GM10248 (cell line): ENCODE measurements at places on chromosomes 16 and 17.

DNA sequence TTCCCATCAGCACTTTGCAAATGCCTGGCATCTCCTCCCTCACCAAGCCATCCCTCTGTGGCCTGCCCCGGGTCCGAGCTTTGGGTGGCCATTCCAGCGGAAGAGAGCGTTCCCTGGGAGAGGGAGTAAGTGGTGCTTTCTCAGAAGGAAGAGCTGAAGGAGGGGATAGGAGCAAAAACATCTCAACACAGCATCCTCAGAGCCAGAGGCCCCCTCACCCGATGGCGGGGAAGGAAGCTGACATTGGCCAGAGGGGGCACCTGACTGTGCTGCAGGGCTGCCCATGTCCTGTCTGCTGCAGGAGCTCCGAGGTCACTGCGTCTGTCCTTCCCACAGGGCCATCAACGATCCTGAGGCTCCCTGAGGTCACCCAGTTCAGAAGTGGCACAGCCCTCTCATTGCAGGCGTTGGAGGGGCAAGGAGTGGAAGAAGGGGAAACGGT, 427 bp upstream of the TLCD3B start:
- no peak for DNase-seq

DNA sequence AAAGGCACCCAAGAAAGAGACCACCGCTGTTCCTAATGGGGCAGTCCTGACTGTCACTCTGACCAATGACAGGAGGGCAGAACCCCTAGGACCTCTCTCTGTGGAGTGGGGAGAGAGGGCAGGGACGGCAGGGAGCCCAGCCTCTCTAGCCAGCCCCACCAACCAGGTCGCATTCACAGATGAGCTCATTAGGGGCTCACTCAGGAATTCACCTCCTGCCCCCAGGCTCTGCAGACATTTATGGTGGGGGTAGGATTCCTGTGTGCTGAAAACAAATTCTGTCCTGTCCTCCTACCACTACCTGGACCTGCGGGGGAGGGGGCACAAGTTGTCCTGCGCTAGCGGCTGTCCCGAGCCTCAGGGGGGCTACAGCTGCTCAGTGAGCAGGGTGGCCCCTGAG, 27.7 kb upstream of the GPRC5C start:
- DNase-seq: no peak

DNA sequence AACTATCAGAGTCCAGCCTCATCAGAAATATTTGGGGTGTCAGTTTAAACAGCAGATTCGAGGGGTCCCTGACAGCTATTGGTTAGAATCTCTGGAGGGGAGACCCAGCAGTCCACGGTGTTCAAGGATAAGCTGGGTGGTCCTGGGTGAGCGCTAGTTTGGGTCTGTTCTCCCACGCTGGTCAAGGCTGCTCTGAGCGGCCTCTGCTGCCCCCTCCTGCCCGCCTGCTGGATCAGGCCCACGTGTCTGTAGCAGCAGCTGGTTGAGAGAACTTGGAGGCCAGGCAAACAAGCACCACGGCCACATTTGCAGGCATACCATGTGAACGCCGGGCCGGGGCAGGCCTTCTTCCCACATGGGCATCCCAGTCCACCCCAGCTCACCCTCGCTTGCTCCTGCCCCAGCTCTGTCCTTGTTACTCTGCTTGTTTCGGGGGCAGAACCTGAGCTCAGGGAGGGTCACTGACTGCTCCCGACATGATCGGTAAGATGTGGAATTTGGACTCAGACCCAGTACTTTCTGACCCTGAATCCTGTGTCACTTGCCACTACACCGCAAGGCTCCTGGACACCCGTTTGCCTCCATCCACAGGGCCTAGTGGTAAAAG, 7.4 kb downstream of the FOXF1 start:
- DNase-seq: peak; percentile 71

- no peak for DNase-seq
Measured at GRCh38 chr16:22337849-22338635, 36.4 kb downstream of the CDR2 start.

GRCh38 chr17:81287741-81288430, 7.2 kb downstream of the SLC38A10 start:
- DNase-seq: no peak

- DNase-seq: no peak
Measured at GRCh38 chr17:37683454-37683984, 40.3 kb upstream of the DDX52 start.

DNA sequence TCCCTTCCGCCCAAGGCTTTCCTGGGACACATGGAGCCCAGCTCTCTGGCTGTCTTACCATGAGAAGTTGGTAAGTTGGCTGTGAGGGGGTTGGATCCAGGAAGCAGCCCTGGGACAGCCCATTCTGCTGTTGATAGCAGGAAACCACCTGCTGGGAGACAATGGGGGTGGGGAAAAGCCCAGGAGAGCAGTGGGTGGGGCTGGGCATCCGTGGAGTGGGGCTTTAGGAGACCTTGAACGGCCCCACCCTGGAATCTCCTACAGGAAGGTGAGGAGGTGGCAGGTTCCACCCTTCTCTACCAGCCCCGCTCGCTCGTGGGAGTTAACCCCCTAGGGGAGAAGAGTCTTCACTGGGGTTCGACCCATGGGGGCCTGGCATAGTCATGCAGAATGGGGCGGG, 5.8 kb downstream of the TMEM92 start:
- DNase-seq: no peak

DNA sequence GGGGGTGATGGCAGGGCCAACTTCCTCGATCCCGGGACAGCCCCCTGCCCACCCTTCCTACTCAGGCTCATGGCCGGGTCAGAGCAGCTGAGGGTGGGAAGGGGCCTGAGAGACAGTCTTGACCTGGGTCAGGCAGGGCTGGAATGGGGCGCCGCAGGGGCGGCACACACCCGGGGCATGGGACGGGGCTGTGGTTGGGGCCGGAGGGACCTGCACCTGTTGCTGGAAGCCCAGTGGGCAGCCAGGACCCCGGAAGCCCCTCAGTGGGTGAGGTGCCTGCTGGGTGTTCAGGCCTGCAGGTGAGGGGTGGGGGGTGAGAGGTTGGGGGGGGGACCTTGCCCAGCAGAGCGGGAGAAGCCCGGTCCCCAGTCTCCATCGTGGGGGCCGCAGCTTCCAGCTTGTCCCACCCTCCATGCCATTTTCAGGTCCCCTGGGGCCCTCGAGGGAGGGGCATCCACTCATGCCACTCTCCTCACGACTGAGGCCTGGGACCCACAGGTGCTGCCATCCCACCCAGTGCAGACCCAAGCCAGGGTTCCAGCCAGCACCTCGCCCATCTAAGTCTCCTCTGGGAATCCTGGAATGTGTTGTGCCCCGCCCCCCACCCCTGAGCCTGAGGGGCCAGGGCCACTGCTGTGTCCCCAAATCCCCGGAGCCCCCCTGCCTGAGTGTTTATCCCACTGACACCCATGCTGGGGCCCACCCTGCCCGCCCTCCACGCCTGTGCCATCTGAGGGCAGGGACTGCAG, 43.4 kb upstream of the ACSF3 start:
- no peak for DNase-seq

GRCh38 chr17:63512896-63513644, 10.1 kb upstream of the KCNH6 start:
- no peak for DNase-seq

DNA sequence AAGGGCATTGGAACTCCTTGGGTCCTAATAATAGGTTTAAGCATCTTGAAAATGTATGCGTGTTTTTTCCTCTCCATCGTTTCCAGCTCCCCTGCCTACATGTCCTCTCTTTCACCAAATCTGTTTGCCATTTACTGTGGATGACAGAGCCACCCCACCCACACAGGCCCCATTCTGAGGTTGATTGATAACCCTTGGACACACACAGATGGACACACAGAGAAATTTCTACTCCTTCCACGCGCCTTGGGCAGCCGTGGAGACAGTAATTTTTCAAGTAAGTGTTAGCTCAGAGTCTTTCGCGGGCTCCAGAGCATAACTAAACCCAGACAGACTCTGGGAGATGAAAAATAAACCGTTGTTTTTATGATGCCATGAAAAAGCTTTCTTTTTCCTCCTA, 103.3 kb upstream of the NLRP1 start:
- DNase-seq: no peak

DNA sequence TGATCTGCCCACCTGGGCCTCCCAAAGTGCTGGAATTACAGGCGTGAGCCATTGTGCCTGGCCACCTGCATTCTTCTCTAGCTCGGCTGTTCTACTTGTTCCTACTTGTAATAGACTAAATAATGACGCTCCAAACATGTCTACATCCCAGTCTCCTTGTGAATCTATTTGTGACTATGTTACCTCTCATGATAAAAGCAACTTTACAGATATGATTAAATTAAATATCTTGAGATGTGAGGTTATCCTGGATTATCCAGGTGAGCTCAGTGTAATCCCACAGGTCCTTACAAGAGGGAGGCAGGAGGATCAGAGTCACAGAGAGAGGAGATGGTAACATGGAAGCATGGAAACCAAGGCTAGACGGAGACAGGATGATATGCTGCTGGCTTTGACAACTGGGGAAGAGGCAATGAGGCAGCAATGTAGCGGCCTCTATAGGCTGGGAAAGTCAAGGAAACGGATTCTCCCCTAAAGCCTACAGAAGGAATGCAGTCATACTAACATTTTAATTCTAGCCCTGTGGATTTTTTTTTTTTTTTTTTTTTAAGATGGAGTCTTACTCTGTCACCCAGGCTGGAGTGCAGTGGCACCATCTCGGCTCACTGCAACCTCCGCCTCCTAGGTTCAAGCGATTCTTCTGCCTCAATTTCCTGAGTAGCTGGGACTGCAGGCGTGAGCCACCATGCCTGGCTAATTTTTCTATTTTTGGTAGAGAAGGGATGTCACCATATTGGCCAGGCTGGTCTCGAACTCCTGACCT, 5.0 kb upstream of the LASP1 start:
- DNase-seq: no peak

DNA sequence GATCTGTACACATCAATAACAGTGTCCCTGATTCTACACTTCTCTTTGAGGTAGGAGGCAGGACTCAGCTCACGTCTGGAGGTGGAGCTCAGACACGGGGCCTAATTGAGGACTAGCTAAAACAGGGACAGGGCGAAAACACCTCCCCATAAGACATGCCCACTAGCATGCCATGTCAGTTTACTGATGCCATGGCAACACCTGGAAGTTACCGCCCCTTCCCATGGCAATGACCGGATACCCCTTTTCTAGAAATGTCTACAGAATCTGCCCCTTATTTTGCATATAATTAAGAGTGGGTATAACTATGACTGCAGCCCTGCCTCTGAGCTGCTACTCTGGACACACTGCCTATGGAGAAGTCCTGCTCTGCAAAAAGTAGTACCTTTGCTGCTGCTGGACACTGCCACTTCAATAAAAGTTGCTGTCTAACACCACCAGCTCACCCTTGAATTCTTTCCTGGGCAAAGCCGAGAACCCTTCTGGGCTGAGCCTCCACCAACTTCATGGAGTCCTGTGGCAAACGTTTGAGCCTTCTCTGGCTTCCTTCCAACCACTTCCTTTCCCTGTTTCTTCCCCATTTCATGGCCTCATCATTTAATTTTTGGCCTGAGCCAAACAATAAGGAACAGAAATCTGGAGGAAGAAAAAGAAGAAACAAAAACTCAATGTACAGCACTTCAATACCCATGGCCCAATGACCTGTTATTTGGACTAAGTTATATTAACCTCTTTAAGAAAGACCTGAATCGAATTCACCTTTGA, 21.0 kb downstream of the PHB1 start:
- DNase-seq: no peak

DNA sequence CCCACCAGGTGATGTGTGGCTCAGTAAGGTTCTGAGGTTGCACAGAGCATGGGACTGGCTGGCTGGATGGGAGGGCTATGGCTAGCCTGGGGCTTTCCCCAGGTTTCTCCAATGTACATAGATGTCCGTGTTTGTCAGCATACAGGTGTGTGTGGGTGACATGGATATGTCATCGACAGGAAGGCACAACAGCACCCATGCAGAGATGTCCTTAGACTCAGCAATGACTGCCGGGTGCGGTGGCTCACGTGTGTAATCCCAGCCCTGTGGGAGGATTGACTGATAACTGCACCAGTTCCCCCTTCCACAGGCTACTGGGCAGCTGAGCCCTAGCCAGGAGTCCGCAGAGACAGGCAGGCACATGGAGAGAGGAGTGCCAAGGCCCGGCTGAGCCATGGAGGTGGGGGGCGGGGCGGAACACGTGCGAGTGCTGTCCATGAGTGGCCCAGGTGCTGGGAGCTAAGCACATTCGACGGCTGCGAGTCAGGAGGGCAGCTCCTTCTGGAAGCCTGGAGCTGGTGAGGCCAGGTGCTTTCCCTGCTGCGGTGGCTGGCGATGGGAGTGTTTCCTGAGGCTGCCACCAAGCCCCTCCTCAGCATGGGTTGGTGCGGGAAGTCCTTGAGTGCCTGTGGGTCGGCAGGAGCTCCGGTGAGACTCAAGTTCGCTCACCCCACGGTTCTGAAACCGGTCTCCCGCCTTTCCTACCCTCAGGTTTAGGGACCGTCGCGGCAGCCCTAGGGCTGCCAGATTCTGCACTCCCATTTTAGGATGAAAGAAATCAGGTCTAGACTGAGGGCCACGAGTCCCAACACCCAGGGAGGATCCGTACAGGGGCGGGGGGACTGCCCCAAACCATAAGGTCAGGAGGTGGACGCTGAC, 858 bp upstream of the ASPSCR1 start:
- DNase-seq: no peak

GRCh38 chr16:10943064-10943353, 741 bp upstream of the DEXI start:
- DNase-seq: no peak

GRCh38 chr17:80545499-80545826, 825 bp downstream of the RPTOR start:
- DNase-seq: no peak

- no peak for DNase-seq
Measured at GRCh38 chr17:57559226-57559625, 185.9 kb downstream of the CCDC182 start.

- DNase-seq: no peak
Measured at GRCh38 chr17:6138761-6139446, 68.7 kb downstream of the WSCD1 start.

GRCh38 chr17:40354221-40355122, 10.1 kb downstream of the GJD3 start:
- no peak for DNase-seq

DNA sequence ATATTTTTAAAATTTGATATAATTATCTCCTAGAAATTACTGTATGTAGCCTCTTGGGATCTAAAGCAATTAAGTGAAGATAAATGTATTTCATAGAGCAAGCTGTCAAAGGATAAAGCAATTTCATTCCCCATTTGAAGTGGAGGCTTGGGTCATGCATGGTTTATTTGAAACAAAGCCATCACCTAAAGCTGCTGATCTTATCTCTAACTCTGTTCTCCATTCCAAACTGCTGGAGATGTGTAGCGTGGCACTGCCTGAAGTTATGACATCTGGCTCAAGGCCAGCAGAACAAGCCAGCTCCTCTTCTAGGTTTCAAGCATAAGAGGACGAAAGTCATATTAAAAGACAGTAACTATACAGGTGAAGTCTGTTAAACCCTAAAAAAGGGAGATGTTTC, 83.9 kb downstream of the HIC1 start:
- DNase-seq: no peak
